ENCODE measurements at places on chromosomes 16 and 17.
A peak's percentile ranks its signal among the peaks of the same experiment; 100 is the strongest.

DNA sequence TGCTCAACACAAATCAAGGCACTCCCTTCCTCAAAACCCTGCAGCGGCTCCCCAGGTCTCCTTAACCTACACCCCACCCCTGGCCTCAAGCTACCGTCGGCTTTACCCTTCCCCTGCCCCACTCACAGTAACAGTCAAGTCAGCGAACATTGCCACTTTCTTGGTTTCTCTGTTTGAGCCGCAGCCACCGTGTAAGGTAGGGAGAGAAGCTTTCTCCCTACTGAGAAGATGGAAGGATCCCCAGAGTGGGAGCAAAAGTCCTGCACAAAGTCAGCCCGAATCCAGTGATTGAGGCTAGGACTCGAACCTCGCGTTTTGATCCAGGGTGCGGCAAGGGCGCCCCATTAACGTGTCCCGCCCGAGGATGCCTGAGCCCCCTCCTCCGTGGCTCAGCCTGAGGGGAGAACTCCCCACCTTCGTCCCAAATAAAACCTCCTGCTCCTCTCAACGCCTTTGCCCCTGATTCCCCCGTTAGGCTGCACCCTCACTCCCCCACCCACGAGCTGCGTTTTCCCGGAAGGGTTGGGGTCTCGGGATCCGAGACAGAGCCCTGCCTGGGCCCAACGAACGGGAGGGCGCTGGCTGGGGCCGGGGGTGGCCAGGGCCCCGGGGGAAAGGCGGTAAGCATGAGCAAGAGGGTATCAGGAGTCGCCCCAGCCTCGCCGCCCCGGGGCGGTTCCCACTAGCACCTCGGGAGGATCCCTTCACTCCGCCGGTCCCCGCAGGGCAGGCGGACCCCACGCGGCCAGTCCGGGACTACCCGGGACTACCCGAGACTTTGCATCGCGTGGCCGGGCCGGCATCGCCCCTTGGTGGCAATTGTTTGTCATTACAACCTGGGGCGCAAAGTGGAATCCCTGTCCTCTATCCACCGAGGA, 9.9 kb upstream of the NAGS start:
- DNase-seq = peak; percentile 22

GRCh38 chr16:87207965-87208364, 109.2 kb downstream of the C16orf95 start:
- no peak for DNase-seq

DNA sequence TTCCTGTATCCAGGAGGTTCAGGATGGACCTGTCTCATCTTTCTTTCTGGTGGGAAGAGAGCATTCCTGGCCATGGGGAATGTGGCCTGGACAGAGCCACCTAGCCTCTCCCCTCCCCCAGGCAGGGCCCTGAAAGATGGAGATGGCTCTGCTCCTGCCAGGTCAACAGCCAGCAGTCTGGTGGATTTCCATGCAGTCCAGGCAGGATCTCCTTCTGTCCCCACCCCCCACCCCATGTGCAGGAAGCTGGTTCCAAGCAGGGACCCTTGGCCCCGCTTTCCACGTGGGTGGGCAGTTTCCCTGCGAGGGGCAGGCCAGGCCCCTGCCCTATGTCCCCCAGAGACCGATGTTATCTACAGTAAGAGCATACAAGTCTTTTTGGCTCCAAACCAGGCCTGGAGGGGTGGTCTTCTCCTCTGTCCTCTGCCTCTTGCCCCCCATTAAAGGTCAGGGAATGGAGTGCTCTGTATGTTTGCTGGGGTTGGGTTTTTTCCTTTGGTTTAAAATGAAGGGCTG, 240.5 kb downstream of the SEC14L1 start:
- no peak for DNase-seq

GRCh38 chr16:4947722-4948503, 10.2 kb upstream of the SEC14L5 start:
- no peak for DNase-seq

DNA sequence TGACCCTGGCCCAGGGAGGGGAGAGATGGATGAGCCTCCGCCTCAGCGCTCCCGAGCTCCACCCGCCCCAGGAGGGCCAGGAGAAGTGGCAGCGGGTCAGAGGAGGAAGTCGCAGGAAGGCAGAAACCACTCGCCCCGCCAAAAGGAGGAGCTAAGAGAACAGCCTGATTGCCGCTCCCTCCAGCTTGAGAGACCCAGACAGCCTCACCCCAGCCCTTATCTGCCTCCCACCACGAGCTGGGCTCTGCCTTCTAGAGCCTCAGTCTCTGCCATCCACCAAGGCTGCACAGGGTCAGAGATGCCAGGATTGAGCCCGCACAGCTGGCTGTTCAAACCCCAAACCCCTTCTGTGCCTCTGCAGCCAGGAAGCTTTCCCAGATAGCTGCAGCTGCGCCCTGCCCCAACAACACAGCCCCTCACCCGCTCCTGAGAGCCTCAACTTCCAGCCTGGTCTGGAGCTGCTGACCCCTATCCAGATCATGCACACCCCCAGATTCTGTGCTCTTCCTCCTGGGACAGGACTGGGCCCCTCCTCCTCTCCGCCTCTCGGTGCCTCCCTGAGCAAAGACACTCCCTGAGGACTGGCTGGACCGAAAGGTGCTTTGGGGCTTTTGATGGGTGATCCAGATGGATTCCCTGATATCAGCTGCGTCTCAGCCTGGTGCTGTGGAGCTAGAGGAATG, 1.0 kb upstream of the ATP2A3 start:
- peak; percentile 28 for DNase-seq

GRCh38 chr17:44904001-44904984, 5.0 kb upstream of the EFTUD2 start:
- DNase-seq = no peak

- DNase-seq = no peak
Measured at GRCh38 chr16:65413861-65414260, 292.0 kb upstream of the CDH11 start.

- DNase-seq = no peak
Measured at GRCh38 chr17:71163121-71163812, 957.6 kb upstream of the SOX9 start.

GRCh38 chr17:19978209-19978802, 678 bp upstream of the AKAP10 start:
- DNase-seq = peak; percentile 7

GRCh38 chr17:38800237-38800760, 943 bp upstream of the PIP4K2B start:
- DNase-seq = no peak

GRCh38 chr16:4176906-4177417, 60.7 kb upstream of the ADCY9 start:
- no peak for DNase-seq

- DNase-seq = no peak
Measured at GRCh38 chr17:48723423-48724250, 652 bp downstream of the PRAC2 start.

- no peak for DNase-seq
Measured at GRCh38 chr17:20991276-20992037, 51.4 kb downstream of the USP22 start.

DNA sequence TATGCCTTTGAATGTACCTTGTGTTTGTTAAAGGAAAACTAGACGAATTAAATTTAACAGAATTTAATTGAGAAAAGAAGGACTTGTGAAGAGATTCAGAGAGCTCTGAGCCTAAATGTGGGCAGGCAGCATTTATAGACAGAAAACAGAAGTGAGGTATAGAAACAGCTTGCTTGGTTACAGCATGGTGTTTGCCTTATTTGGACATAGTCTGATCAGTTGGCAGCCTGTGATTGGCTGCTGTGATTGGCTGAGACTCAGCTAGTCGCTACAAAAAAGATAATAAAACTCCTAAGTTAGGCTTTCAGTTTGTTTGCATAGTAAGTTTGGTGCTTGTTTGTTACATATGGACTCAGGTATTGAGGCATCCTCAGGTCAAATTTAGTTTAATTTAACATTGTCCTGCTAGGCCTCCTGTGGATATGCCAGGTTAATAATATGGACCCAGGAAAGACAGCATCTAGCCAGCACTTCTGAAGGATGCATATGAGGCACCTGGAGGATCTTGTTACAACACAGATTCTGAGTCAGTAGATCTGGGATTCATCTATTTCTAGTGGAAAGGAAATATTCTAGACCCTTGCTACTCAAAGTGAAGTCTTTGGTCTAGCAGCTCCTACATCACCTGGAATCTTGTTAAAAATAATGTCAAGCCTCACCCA, 43.4 kb downstream of the SLFN5 start:
- DNase-seq = no peak

DNA sequence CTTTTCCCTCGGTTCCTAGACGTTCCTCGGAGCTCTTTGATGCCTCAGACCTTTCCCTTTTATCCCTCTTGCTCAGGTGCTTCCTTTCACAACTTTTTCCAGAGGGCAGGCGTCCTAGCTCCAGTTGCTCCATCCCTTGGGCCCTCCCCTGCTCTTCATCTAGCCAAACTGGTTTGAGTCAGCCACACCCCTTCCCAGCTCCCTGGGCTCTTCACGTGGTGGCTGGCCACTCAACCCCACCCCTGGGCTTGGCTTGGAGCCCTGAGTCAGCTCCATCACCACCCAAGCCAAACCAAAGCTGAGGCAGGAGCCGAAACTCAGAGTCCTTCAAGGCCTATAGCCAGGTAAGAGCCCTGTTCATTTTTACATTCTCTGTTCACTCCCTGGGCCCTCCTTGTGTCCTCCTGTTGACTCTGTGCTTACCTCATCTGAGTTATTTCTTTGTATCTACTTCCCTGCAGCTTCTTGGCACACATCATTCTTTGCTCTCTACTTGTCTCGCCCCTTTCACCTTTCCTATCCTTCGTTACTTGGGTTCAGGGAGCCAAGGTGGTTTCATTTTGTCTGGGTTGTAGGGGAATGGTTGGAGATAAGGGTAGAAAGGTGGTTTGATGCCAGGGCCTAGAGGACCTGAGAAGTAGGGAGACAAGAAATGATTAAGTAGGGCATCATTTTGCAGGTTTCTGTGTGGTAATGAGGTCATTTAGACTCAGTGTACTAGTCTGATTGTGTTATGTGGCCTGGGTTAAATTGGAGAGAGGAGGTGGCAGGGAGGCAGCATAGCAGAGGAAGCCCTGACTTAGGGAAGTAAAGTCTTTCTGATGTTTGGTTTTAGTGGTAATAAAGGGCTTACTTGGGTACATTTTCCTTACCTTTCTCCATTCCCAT, 7.6 kb upstream of the PHKG2 start:
- no peak for DNase-seq

DNA sequence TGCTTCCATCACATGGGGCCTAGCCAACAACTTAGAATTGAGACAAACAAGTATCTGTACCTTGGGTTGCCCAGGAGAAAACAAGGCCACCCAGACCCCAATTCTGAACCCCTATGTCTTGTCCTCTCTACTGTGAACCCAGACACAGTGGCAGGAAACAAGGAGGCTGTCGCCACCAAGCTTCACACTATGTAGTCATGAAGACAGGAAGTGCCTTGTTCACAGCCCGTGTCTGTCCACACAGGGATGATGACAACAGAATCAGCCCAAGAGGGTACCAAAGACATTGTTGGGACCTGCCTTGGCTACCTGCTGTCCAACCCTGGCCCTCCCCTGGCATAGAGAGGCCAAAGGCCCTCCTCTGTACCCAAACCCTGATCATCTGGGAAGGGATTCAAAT, 84.8 kb downstream of the CDYL2 start:
- DNase-seq = no peak

DNA sequence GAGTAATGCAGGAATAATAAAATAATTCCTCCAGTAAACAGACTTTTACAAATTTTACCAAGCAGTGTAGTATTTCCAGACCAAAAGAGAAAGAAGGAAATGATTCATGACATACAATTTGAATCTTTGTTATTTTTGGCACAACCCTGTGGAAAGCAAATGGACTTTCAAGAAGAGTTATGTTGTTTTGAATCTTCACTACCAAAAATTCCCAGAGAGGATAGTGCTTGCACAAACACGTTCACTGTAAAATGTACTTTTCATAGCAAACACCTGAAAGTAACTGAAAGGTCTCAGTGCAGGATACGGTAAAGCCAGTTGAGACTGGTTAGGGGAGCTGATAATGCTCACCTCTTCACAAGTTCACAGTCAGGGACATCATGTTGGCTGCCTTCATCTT, 107.1 kb downstream of the USP22 start:
- no peak for DNase-seq

- no peak for DNase-seq
Measured at GRCh38 chr16:67388191-67388590, 5.1 kb downstream of the TPPP3 start.

DNA sequence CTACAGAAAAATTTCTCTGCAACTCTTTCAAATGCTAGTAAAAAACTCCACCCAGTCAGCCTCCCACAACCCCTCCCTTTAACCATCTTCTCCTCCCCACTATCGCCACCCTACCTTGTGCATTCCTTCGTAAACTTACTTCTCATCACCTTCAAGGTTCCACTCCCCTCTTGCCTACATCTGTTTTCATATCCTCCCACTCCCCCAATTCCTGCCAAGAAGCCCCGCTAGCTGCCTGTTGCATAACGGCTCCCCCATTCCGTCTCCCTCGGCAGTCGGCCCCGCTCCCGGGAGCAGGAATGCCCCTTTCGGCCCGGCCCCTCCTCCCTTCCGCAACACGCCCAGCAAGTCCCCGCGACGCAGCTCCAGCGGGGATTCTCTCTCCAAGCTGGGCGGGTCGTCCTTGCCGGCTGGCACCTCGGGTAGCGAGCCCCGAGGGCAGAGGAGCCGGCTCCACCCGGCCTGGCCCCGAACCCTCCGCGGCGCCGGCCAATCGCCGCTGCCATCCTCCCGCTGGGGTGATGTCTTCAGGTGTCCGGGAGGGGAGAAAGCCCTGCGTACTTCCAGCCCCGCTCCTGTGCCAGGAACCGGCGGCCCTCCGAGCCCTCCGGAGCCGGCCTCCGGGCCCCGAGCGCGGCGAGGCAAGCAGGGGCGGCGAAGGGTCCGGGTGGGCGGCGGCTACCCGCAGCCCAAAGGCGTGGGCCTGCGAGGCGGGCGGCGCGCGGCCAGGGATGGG, 1.5 kb downstream of the PHLPP2 start:
- DNase-seq = peak; percentile 71

DNA sequence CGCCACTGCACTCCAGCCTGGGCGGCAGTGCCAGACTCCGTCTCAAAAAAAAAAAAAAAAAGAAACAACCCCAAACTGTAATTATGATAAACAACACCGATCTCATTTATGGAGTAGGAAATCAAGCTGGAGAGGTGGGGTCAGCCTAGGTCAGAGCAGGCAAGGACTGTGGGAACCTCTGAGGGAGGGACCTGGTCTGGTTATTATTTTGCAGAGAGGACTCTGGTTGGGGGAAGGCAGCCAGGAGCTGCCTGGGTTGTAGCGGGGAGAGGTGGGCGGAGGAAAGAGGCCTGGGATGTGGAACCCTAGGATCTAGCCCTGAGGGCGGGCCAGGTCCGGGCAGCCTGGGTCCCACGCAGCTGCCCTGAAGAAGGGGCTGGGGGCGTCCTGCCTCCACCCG, 10.9 kb upstream of the HS3ST6 start:
- no peak for DNase-seq

- no peak for DNase-seq
Measured at GRCh38 chr16:86667035-86667434, 88.7 kb downstream of the FOXL1 start.

- no peak for DNase-seq
Measured at GRCh38 chr16:51326131-51326856, 175.2 kb upstream of the SALL1 start.

Data from KG1 (cell line).